ENCODE measurements at places on chromosomes 5 and 9.

DNA sequence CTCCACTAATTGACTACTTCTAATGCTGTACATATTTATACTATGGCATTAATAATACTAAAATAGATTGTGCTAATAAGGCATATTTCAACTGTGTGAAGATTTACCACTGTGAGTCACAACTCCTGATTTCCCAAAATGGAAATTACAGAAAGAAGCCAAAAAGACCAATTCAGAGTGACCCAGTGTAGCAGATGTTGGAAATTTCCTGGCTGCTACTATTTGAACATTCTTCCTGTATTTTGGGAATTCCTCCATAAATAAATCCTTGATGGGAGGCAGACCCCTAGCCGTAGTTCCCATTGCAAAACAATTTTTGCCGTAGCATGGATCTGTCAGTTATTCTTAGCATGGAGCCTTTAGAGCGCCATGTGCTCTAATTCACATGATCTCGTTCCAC, 11.4 kb upstream of the PRUNE2 start:
- DNase-seq = no peak

DNA sequence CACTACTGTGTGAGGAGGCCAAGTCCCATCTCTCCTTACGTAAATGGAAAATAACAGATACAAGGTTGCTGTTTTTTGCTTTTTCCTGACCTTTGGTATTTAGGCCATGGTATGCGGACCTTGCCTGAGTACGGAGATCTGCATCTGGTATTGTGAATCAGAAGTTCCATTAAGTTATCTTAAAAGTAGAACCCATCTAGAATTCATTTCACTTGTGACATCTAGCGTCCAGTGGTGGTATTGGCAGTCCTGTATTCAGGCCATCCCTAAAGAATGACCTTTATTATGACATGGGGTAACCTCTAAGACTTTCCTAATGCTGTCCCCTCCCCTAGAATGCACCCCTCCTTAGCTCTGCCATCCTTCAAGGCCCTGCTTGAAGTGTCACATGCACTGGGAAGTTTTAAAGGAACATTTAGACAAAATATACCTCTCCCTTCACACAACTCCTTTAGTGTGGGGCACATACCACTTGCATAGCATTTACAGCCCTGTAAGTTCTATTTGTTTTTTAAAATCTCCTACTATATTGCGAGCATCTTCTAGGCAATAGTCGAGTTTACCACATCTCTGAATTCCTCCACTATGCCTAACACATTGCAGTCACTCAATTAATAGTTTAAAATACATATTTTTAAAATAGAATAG, 1.9 kb upstream of the SPDL1 start:
- peak; percentile 37 for DNase-seq

DNA sequence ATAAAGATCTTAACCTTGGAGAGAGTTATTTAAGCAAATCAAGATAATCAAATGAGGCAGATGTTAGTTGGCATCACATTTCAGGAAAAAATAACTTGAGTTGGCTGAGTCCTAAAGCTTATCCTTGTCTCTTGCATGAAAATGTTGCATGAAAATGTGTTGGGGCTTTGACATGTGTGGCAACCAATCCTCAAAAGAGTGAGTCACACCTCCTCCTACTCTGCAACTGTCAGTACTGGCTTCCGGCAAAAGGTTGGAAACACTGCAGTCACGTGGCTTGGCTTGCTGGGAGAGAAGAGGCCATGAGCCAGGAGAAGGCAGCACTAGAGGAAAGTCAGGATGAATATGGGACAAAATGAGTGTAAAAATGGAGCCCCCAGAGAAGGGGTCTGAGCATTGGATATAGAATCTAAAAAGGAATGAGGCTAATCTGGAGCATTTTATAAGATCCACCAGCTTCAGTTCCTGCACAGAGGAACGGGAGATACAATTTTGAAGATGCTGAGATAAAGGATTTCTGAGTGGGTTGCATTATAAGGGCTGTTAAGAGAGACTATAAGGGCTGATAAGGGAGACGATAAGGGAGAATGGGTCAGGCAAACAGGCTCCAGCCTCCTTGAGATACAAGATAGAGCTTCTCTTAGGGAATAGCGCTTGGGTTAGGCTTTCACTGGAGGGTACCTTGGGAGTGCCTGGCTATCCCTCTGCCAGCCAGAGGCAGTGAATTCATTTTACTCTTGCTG, 43.1 kb downstream of the SPATA31D1 start:
- peak; percentile 43 for DNase-seq

GRCh38 chr5:125281667-125282066, 535.2 kb upstream of the ZNF608 start:
- DNase-seq = no peak

DNA sequence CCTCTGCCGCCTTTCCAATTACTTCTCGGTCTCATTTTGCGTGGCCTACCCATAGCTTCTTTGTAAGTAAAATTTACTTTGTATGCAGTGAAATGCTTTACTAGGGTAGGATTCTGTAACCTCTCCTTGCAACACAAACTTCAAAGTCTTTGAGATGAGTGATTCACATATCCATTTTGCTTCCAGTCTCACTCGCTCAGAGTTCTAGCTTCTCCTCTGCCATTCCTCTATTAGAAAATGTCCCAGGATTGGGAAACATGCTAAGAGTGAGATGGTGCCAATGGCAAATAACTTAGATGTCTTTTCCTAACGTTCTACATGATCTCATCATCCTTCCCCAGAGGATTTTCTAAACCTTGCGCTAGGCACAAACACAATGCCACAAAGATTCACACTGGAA, 270.5 kb upstream of the SLC30A5 start:
- DNase-seq = no peak

DNA sequence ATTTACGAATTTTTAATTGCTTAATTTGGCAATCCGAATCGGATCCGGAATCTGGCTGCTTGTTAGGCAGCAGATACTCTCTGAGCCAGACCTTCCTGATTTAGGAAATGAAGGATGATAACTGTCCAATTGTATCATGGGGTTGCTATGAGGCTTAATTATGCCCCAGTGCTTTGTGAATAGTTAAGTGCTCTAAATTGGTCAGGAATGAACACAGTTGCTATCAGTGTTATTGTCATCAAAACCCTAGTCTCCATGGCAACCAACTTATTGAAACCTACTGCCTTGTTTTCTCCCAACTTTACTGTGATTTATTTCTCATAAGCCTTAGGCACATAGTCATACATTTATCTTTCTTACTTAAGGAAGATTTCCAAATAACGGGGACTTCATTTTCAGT, 47.9 kb downstream of the MAMDC2 start:
- no peak for DNase-seq

- no peak for DNase-seq
Measured at GRCh38 chr9:99445920-99446319, 223.8 kb downstream of the SEC61B start.

- DNase-seq = no peak
Measured at GRCh38 chr9:88782931-88783710, 208.1 kb upstream of the S1PR3 start.

DNA sequence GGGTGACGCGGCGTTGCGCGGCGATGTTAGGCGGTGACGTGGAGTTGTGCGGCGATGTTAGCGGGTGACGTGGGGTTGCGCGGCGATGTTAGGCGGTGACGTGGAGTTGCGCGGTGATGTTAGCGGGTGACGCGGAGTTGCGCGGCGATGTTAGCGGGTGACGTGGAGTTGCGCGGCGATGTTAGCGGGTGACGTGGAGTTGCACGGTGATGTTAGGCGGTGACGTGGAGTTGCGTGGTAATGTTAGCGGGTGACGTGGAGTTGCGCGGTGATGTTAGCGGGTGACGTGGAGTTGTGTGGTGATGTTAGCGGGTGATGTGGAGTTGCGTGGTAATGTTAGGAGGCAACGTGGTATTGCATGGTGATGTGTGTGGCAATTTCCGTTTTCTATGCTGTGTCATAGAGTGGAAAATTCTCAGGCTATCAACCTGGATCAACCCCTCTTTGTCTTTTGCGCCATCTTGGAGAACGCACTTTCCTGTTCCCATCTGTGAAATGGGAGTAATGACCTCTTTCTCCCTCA, 76.0 kb downstream of the ANKRD33B start:
- no peak for DNase-seq

GRCh38 chr5:9059920-9060691, 485.8 kb downstream of the SEMA5A start:
- no peak for DNase-seq

DNA sequence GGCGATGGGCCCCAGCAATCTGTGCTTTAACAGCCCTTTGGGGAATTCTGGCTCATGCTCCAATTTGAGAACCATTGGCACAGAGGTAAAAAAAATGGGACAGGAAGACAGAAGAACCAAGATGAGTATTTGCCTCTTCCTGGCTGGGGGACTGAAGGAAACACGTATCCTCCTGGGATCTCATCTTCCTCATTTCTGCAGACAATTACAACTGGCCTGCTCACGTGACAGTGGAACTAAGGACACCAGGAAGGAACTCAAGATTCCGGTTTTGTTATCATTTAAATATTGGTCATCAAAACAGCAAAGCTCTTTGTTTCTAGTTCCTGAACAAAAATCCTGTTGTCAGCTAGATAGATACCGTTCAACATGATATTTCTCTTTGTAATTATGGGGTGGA, 216.0 kb upstream of the DAP start:
- no peak for DNase-seq

GRCh38 chr9:106587042-106587441, 275.9 kb upstream of the ZNF462 start:
- DNase-seq = no peak

DNA sequence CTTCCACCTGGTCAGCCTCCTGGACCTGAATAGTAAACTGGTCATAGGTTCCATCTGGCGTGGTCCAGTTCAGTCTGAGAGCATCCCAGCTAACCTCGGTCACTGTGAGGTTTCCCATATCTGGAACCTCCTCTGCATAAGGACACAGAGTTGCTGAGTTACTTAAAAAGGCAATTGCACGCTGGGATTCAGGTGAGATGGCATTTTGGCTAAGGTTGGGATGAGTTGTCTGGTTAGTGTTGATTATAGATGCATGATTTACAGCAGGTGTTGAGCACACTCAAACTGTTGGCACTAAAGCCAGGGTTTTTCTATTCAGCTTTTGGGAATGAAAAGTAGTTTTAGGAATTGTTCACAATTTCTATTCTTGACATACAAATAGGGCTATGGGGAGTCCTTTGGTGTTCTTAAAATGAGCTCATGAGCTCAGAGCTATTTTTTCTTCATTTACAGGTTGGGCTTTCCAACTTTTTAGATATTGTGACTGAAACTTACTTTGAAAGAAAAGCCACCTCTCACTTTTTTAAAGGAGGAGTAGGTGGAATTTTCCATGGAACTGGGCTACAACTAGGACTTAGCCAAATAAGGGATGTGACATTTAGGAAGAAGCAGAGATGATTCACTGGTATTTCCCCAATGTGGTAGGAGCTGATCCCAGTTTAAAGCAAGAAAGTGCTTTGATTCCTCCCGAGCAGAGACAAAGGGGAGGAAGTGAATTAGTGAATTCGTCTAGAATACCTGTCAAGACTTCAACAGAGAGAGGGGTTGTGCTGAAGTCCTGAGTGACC, 54.7 kb downstream of the TNC start:
- DNase-seq = no peak

DNA sequence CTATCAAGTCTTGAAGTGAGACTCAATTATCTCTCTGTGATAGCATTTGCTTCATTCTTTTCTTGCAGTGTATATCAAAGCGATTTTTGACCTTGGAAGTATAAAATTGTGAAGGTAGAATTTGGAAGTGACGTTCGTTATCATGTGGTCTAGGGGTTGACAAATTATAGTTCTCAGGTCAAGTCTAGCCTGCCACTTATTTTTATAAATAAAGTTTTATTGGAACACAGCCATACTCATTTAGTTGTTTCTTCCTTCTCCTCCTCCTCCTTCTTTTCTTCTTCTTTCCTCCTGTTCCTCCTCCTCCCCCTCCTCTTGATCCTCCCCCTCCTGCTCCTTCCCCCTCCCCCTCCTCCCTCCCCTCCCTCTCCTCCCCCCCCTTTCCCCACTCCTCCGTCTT, 38.0 kb downstream of the LRRTM2 start:
- no peak for DNase-seq

DNA sequence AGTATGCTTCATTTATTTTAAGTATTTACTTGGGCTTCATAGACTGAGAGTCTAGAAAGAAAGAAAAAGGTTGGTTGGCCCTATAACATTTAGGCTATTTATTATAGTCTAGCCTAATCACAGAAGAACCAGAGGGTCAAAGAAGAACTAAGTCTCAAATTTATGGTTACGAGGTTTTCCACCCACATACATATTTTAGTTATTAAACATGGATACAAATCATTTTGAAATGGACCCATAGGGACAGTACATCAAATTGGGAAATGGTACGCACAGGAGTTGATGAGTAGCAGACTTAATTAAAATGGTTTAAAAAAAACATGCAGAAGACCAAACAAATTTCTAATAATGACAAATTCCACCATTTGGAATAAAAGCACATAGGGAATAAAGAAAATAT, 17.7 kb downstream of the SVEP1 start:
- DNase-seq = no peak

DNA sequence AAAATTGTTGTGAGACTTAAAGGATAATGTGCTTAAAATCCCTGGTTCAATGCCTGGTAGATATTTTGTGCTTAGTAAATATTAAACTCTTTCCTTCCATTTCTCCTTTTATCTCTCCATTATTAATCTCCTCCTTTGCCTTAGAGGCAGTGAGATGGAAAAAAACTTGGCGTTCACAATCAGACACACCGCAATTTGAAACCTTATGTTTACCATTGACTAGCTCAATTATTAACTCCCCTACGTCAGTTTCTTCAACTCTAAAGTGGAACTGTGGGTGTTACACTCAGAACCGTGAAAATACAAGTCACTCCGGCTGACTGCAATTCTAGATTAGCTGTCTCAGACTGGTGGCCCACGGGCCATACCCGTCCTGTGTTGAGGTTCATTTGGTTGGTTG, 327.2 kb downstream of the DEPDC1B start:
- DNase-seq = no peak

- DNase-seq = no peak
Measured at GRCh38 chr5:142808878-142809598, 38.9 kb downstream of the ARHGAP26 start.

DNA sequence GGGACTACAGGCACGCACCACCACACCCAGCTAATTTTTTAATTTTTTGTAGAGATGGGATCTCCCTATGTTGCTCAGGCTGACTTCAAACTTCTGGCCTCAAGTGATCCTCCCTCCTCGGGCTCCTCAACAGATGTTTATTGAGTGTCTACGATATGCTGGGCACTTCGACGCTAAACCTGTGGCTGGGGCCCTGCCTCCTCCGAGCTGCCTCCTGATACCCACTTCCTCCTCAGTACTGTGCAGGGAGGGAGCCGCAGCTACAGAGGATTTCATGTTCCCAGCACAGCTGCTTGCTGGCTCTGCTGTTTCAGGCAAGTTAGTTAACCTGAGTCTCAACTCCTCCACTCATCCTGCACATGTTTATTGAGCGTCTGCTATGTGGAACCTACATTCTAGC, 9.6 kb downstream of the AIF1L start:
- no peak for DNase-seq

DNA sequence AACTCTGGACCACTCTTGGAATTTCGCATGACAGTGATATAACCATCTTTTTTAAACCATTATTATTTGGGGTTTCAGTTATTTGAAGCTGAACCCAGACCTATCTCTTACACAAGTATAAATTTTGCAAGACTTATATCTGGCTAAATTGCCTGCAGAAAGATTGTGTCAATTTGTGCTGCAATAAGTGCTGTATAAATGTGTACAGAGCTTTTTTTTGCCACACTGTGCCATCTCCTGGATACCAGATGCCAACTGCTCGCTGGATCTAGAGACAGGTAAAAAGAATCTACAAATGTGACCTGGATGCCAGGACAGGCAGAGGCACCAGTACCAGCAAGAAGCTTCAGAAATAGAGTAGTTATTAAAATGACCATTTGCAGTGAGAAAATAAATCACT, 25.9 kb upstream of the TTC39B start:
- no peak for DNase-seq

- DNase-seq = no peak
Measured at GRCh38 chr5:158121678-158122077, 262.7 kb upstream of the CLINT1 start.

All from NCI-H446 treated with DMSO at 0.1 percent for 48 hours (cell line).